ENCODE measurements at places on chromosomes 12 and 14. TPM values are rescaled to one million over a fixed set of nuclear protein-coding genes. Genes with fewer than 3 reads are reported as not detected.
A peak's percentile ranks its signal among the peaks of the same experiment; 100 is the strongest.

- DNase-seq = no peak
- no peaks in the 10 kb centered on the region for H3K27me3 ChIP-seq
- H3K4me1 ChIP-seq = no peaks in the 10 kb centered on the region
- no peak overlapping the region for H3K27ac ChIP-seq
- no peaks in the 10 kb centered on the region for H3K36me3 ChIP-seq
- H3K4me3 ChIP-seq = no peak overlapping the region
These were observed 649.8 kb downstream of the RPS29 start for GRCh38 chr14:48936362-48936761.

DNA sequence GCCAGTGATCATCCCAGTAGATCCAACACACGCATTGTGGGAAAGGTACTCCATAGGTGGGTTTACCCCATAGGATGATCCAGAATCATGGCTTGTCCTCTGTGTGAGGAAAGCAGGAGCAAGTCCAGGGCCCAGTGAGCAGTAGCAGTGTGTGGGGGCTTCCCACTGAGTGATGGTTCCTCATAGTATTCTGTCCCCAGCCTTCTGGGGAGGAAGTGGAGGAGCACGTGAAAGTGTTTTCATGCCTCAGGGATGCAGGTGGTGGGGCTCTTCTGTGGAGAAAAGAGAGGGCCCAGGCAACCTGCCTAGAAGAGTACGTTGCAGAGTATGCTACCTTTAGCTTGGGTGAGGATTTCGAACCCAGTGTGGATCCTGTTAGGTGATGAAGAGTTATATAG, 56.5 kb downstream of the SUSD6 start:
- no peak overlapping the region for H3K4me3 ChIP-seq
- no peak overlapping the region for H3K27ac ChIP-seq
- no peaks in the 10 kb centered on the region for H3K36me3 ChIP-seq
- DNase-seq = no peak
- H3K27me3 ChIP-seq = no peaks in the 10 kb centered on the region

- H3K4me1 ChIP-seq = no peaks in the 10 kb centered on the region
- DNase-seq = no peak
- H3K27ac ChIP-seq = no peak overlapping the region
These were observed 189.2 kb downstream of the DAD1 start for GRCh38 chr14:22399776-22400175.

TSHR gene
- total RNA-seq = not detected

GRCh38 chr14:51269634-51270033, 29.6 kb downstream of the TMX1 start:
- H3K4me3 ChIP-seq = no peak overlapping the region
- H3K27me3 ChIP-seq = no peaks in the 10 kb centered on the region
- no peak overlapping the region for H3K27ac ChIP-seq
- H3K36me3 ChIP-seq = no peaks in the 10 kb centered on the region

- H3K4me3 ChIP-seq = peak overlapping the region; percentile 90
- H3K36me3 ChIP-seq = peaks cover 41% of the 10 kb centered on the region
- no peaks in the 10 kb centered on the region for H3K27me3 ChIP-seq
- DNase-seq = no peak
- H3K4me1 ChIP-seq = no peaks in the 10 kb centered on the region
- no peak overlapping the region for H3K27ac ChIP-seq
These were observed 963 bp downstream of the TCTN2 start for GRCh38 chr12:123671876-123672275.

DNA sequence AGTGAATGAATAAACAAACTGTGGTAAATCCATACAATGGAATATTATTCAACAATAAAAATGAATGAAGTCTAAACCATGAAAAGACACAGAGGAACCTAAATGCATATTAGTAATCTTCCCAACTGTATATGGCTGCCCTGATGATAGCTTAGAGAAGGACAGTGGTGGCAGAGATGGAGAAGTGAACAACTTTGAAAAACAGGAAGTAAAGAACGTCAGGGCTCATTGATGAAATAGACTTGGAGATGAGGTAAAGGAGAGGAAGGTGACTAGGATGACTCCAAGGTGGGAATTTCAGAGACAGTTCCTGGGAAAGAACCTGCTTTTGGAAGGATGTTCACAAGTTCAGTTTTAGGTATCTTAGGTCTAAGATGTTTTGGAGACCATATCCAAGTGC, 36.3 kb upstream of the NT5DC3 start:
- DNase-seq = no peak
- H3K4me1 ChIP-seq = peaks cover 4% of the 10 kb centered on the region
- no peak overlapping the region for H3K27ac ChIP-seq
- no peak overlapping the region for H3K4me3 ChIP-seq

TTC7B gene
- total RNA-seq = 25.9 TPM

- H3K27ac ChIP-seq = no peak overlapping the region
- no peaks in the 10 kb centered on the region for H3K36me3 ChIP-seq
- H3K4me1 ChIP-seq = peaks cover 6% of the 10 kb centered on the region
- no peak overlapping the region for H3K4me3 ChIP-seq
- H3K27me3 ChIP-seq = no peaks in the 10 kb centered on the region
- no peak for DNase-seq
These were observed 50.1 kb downstream of the RASSF3 start for GRCh38 chr12:64660237-64661018.

GPR162 gene
- 2.2 TPM for total RNA-seq

GRCh38 chr14:70709726-70710382, 68.1 kb downstream of the TTC9 start:
- no peak overlapping the region for H3K27ac ChIP-seq
- no peaks in the 10 kb centered on the region for H3K27me3 ChIP-seq

REM2 gene
- not detected for total RNA-seq

ADSS1 gene
- total RNA-seq = 11.4 TPM

GRCh38 chr12:4486980-4487379, 41.4 kb upstream of the FGF6 start:
- peaks cover 49% of the 10 kb centered on the region for H3K36me3 ChIP-seq
- no peak for DNase-seq
- H3K4me1 ChIP-seq = no peaks in the 10 kb centered on the region
- no peaks in the 10 kb centered on the region for H3K27me3 ChIP-seq

DNA sequence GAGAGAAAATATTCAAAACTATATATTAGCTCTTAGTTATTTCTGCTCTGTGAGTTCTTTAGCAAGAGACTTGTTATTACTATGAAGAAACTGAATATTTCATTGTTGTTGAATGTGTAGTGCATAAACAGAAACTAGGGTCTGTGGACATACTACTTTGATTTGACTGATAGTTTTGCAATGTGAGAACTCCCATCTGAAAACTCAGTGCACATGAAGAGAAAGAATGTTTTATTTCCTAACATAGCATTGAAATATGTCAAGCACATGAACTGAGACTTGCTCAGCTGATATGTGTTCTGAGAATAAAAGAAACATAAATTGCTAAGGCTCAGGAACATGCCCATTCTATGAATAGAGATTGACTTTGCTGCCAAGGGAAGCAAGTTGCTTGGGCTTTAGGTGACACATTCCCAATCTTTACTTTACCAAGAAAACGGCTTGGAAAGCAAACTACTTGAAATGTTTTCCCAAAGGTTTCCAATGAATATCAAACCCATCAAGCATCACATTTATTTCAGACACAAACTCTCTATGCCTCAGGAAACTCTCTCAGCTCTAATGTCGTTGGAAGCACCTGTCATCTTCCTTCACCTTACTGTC, 290.4 kb downstream of the SLC16A7 start:
- no peak overlapping the region for H3K4me3 ChIP-seq
- no peaks in the 10 kb centered on the region for H3K4me1 ChIP-seq
- H3K27me3 ChIP-seq = no peaks in the 10 kb centered on the region
- H3K36me3 ChIP-seq = no peaks in the 10 kb centered on the region

ABCD2 gene
- total RNA-seq = 8.1 TPM

PAH gene
- total RNA-seq = not detected

PTCSC3 gene
- not detected for total RNA-seq

- H3K27me3 ChIP-seq = no peaks in the 10 kb centered on the region
- no peak for DNase-seq
- H3K27ac ChIP-seq = no peak overlapping the region
- no peaks in the 10 kb centered on the region for H3K4me1 ChIP-seq
- no peak overlapping the region for H3K4me3 ChIP-seq
- H3K36me3 ChIP-seq = no peaks in the 10 kb centered on the region
These were observed 16.2 kb upstream of the PTHLH start for GRCh38 chr12:27988594-27989233.

IL31 gene
- total RNA-seq = not detected

LYZ gene
- 20.4 TPM for total RNA-seq

GRCh38 chr14:58227096-58227819, 17.4 kb upstream of the PSMA3 start:
- H3K4me1 ChIP-seq = no peaks in the 10 kb centered on the region
- no peak overlapping the region for H3K27ac ChIP-seq
- H3K36me3 ChIP-seq = no peaks in the 10 kb centered on the region
- DNase-seq = no peak

GRCh38 chr14:104895786-104896661, 28.7 kb upstream of the PLD4 start:
- H3K27me3 ChIP-seq = no peaks in the 10 kb centered on the region
- peaks cover 12% of the 10 kb centered on the region for H3K36me3 ChIP-seq
- H3K27ac ChIP-seq = no peak overlapping the region

- H3K4me1 ChIP-seq = peaks cover 11% of the 10 kb centered on the region
- H3K4me3 ChIP-seq = no peak overlapping the region
- no peaks in the 10 kb centered on the region for H3K36me3 ChIP-seq
- no peaks in the 10 kb centered on the region for H3K27me3 ChIP-seq
These were observed 13.1 kb downstream of the TEDC1 start for GRCh38 chr14:105503935-105504692.

PARPBP gene
- total RNA-seq = 0.63 TPM

KRT80 gene
- not detected for total RNA-seq

GRCh38 chr12:20808521-20808920, 2.0 kb upstream of the SLCO1B3 start:
- H3K27me3 ChIP-seq = no peaks in the 10 kb centered on the region
- DNase-seq = no peak
- no peaks in the 10 kb centered on the region for H3K36me3 ChIP-seq
- no peak overlapping the region for H3K27ac ChIP-seq
- no peaks in the 10 kb centered on the region for H3K4me1 ChIP-seq

GRCh38 chr12:178829-179109, 35.2 kb downstream of the SLC6A12 start:
- no peaks in the 10 kb centered on the region for H3K36me3 ChIP-seq
- H3K4me3 ChIP-seq = no peak overlapping the region
- H3K27me3 ChIP-seq = no peaks in the 10 kb centered on the region

DNA sequence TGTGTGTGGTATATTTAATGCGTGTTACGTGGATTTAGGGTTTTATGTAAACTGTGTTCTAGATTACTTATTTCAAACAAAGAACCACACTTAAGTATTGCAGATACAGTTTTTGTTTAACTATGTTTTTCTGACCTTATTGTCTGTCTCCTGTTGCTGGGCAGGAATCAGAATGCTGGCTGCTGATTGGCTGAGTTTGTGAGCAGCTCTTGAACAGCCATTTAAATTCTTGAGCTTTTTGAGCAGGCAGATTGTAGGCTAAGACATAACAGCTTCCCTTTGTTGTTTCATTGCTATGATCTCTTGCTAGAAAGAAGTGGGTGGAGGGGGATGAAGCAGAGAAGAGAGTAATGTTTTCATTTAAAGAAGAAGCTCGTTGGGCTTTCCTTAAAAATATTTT, 52.2 kb downstream of the ATF7IP start:
- H3K27me3 ChIP-seq = no peaks in the 10 kb centered on the region
- no peak overlapping the region for H3K4me3 ChIP-seq
- H3K36me3 ChIP-seq = peaks cover 3% of the 10 kb centered on the region
- H3K27ac ChIP-seq = peak overlapping the region; percentile 54

PNP gene
- total RNA-seq = 37.5 TPM

FOXG1 gene
- not detected for total RNA-seq

DNA sequence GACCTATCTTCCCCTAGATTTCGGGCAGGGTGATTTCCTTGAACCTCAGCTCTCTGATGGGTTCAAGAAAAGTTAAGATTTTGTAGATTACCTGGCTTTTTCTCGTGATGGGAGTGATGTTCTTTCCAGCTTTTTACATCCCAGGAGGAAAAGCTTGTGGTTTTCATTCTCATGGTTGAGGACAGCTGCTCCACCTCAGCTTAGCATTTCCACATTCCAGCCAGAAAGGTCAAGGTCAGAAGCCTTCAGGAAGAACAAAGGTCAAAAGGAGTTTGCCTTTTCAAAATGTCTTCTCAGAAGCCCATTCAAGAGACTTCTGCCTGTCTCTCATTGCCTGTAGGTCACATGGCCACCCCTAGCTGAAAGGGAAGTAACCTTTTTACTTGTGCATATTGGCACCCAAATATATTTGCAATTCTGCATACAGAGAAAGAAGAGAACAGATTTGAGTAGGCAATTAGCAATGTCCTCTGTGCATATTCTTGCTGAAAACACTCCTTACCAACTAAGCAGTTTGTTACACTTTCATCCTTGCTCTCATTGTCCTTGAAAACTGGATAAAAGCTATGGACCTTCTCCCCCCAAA, 6.6 kb upstream of the ADGRD1 start:
- no peak for DNase-seq
- H3K4me3 ChIP-seq = no peak overlapping the region
- H3K36me3 ChIP-seq = no peaks in the 10 kb centered on the region
- peak overlapping the region; percentile 80 for H3K27ac ChIP-seq

DNA sequence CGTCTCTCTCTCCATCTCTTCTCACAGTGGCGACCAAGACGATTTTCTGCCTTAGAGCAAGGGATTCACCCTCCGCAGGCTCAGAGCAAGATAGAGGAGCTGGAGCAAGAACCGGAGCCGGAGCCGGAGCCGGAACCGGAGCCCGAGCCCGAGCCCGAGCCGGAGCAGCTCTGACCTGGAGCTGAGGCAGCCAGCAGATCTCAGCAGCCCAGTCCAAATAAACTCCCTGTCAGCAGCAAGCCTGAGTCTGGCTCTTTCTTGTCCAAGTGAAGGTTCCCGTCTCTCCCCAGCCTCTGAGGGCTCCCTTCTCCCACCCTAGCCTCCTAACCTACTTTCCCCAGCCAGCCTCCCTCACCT, 5.9 kb downstream of the LAG3 start:
- peak overlapping the region; percentile 45 for H3K4me3 ChIP-seq
- DNase-seq = no peak
- peaks cover 13% of the 10 kb centered on the region for H3K36me3 ChIP-seq

DNA sequence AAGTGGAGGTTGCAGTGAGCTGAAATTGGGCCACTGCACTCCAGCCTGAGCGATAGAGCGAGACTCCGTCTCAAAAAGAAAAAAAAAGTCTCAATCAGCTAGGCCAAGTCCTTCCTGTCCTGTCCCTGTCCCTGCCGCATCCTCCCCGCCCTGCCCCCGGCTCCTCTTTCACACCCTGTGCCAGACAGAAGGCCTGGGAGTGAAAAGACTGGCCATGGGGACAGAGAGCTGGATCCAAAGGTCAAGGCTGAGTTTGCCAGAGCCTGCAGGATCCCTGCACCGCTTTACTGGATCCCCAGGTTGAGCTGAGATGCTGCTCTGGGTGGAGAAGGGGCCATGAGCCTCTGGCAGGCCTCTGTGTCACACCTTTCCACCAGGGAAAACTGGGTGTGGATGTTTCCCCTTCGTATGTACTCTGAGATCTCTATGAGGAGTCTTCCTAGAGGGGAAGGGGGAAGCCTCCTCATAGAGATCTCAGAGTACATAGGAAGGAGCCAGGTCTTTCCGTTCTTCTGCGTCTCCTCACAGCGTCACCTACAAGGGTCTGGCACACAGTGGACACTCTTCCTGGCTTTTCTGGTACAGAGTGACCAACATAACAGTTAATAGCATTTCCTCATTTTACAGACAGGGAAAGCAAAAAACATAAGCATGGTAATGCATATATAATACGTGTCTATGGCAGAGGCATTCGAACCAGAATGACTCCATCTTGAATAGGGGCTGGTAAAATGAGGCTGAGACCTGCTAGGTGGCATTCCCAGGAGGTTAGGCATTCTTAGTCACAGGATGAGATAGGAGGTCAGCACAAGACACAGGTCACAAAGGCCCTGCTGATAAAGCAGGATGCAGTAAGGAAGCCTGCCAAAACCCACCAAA, 35.1 kb downstream of the NINJ2 start:
- no peaks in the 10 kb centered on the region for H3K36me3 ChIP-seq
- H3K27me3 ChIP-seq = no peaks in the 10 kb centered on the region
- no peak overlapping the region for H3K27ac ChIP-seq
- no peak overlapping the region for H3K4me3 ChIP-seq

KRT85 gene
- not detected for total RNA-seq
